ENCODE measurements at places on chromosomes 5 and 9. TPM values are rescaled to one million over a fixed set of nuclear protein-coding genes. Genes with fewer than 3 reads are reported as not detected.

The FGF18 gene
- total RNA-seq = under 0.01 TPM

The IFNK gene
- total RNA-seq = not detected

The EGR1 gene
- 6.1 TPM for total RNA-seq

The SPINK4 gene
- total RNA-seq = not detected

The SUSD3 gene
- total RNA-seq = 3.2 TPM

The KIF24 gene
- 3.5 TPM for total RNA-seq

The ZDHHC11B gene
- not detected for total RNA-seq

The ADAMTS16 gene
- total RNA-seq = 2.6 TPM

The TRAPPC13 gene
- 17.4 TPM for total RNA-seq

The BDP1 gene
- 28.5 TPM for total RNA-seq

The GABRP gene
- not detected for total RNA-seq

The GBGT1 gene
- 5.8 TPM for total RNA-seq

The PKD2L2 gene
- total RNA-seq = not detected

The TRIM23 gene
- total RNA-seq = 26.4 TPM

The INSL6 gene
- 0.64 TPM for total RNA-seq

The SLC46A2 gene
- total RNA-seq = not detected

The CLIC3 gene
- 43.2 TPM for total RNA-seq

The NR6A1 gene
- total RNA-seq = under 0.01 TPM

The SV2C gene
- not detected for total RNA-seq

The GFRA3 gene
- total RNA-seq = not detected

The GPR151 gene
- not detected for total RNA-seq

The PCDHB12 gene
- total RNA-seq = under 0.01 TPM

The C9 gene
- total RNA-seq = not detected

The PCDHB13 gene
- 0.32 TPM for total RNA-seq

The CKMT2 gene
- 0.43 TPM for total RNA-seq

The TNC gene
- 371 TPM for total RNA-seq

The CACNA1B gene
- total RNA-seq = 0.43 TPM

The SEMA5A gene
- total RNA-seq = 74.7 TPM

The MZB1 gene
- total RNA-seq = 0.43 TPM

The IFNA21 gene
- total RNA-seq = not detected

The HMGCR gene
- total RNA-seq = 198 TPM

The GABRA6 gene
- total RNA-seq = not detected

The SLC6A19 gene
- not detected for total RNA-seq

The RHOBTB3 gene
- total RNA-seq = 370 TPM

The NTNG2 gene
- 1.9 TPM for total RNA-seq

The TUT7 gene
- total RNA-seq = 63.0 TPM

The RABEPK gene
- total RNA-seq = 32.0 TPM

The WNT8A gene
- total RNA-seq = not detected

Data from fibroblast of villous mesenchyme (primary cell).